ENCODE measurements at places on chromosomes 5 and 9.

- DNase-seq = no peak
Observed at GRCh38 chr9:98551511-98552286, 157.0 kb downstream of the GABBR2 start.

- DNase-seq = no peak
Observed at GRCh38 chr5:64019746-64020145, 57.5 kb upstream of the HTR1A start.

- DNase-seq = no peak
Observed at GRCh38 chr5:158907856-158908255, 191.9 kb downstream of the EBF1 start.

GRCh38 chr5:31453522-31453921 is 78.4 kb downstream of the DROSHA start:
- DNase-seq = no peak

GRCh38 chr9:136907011-136907914 is 20.9 kb downstream of the TRAF2 start:
- DNase-seq = no peak

DNA sequence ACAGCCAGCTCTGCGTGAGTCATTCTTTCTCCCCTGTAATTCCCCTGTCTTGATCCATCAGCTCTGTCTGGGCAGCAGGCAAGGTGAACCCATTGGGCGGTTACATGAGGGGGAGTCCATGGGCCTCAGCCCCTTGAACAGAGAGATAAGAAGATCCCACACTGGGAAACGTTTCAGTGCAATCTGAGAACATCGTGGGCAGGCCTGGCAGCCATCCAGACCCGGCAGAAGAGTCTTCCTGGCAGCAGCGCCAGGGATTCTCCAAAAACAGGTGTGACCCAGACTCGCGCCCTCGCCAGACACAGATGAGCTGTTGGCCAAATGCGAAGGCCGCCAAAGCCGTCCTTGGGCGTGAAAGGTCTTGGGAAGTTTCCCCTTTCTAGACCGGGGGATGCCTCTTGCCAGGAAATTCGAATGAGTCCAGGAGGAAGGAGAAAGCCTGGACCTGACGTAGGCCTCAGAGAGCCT is 6.4 kb upstream of the SLC12A7 start:
- peak; percentile 92 for DNase-seq

- DNase-seq = no peak
Observed at GRCh38 chr9:93192721-93193387, 8.9 kb downstream of the WNK2 start.

DNA sequence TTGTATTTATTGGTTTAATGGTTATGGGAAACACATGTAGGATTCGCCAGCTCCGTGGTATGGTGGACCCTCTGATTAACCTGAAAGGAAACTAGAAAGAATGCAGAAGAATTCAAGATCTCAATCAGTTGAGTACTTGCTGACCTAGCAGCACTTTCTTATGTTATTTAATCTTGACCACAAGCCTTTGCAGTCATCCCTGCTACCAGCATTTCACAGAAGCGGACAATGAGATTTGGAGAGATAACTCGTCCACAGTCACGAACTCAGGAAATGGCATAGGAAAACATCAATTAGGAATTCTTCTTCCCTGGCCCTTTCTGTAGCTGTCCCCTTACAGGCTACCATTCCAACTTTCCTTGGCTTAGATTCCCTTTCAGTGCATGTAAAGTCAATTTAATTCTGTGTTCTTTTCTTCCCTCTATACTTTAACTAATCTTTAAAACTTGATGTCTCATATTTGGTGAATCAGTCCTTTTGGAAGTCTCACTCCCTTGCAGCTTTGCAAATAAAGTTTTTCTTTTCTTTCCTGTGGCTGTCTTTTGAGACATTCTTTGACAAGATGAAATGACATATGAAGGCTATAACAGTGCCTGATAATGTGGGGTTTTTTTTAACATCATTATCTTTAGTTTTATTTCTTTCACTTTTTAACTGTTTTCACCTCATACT is 1.3 kb upstream of the SLC44A1 start:
- DNase-seq = no peak
